ENCODE measurements at places on chromosomes 4 and X.

- no peak for DNase-seq
Measured at GRCh38 chr4:129532573-129532972, 436.6 kb downstream of the C4orf33 start.

GRCh38 chr4:121685257-121685656 is 11.5 kb downstream of the ANXA5 start:
- no peak for DNase-seq

- no peak for DNase-seq
Measured at GRCh38 chr4:185378264-185378663, 17.5 kb downstream of the LRP2BP start.

DNA sequence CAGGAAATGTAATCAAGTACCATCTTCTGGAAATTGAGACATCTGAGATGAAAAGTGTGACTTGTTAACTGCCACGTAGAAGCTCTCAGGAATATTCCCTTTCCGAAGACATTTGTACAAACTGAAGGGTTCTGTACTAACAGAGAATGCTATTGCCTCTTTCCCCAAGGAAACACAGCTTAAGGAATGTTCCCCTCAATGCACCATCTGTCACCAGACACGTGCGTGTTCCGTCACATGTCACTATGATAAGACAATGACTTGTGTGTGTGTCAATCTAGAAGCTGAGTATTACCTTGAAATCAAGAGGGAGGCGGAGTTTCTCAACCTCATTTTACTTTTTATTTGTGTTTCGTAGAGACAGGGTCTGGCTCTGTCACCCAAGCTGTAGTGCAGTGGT is 58.1 kb downstream of the DHRSX start:
- DNase-seq: no peak

GRCh38 chr4:140300271-140300970 is 73.0 kb upstream of the SCOC start:
- DNase-seq: no peak

- no peak for DNase-seq
Measured at GRCh38 chr4:173498771-173499170, 31.3 kb downstream of the HAND2 start.

GRCh38 chrX:24658421-24658820 is 11.3 kb upstream of the PCYT1B start:
- DNase-seq: no peak

DNA sequence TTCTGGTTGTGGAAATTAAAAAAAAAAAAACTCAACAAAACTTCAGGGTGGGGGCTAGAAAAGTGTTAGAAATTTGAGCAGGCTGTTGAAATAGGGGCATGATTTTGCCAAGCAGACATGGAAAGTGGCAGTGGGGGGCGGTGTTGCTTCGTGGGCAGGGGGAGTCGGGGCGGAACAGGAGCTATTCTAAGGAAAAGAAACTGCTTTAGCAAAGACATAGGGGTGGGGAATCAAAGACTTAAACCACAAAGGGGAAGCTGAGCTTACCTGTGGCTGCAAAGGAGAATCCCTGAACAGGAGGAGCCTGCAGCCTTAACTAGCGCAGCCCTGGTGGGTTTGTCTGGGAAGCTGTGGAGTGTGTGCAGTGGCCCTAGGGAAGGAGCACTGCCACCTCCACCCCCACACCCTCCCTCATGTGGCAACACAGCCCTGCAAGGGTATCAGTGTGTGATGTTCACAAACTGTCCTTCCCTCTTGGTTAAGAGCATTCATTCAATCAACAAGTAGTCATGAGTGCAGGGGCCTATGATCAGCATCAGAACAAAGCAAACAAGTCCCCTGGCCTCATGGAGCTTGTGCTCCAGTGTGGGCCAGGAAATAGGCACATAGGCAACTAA is 20.5 kb downstream of the SEL1L3 start:
- no peak for DNase-seq

GRCh38 chr4:154082760-154083535 is 294.1 kb upstream of the SFRP2 start:
- DNase-seq: no peak

DNA sequence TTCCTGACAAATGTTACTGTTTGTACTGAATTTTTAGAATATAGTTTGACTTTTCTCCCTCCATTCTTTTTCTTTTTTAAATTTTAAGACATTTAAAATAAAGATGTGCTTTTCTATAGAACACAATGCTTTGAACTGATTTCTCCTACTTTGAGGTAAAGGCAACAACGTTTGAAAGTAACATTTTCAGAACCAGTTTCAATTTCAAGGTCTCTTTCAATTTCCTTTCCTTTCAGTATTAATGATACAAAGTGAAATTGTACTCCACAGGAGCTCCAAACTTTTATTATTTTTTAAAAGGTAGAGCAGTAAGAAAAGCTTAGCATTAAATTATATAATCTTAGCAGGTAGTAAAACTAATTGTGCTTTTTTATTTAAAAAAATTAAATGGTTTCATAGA is 54.9 kb downstream of the NDST4 start:
- DNase-seq: no peak

GRCh38 chr4:136302566-136302965 is 1229.7 kb downstream of the PCDH18 start:
- no peak for DNase-seq
